Fibroblast of villous mesenchyme (primary cell): ENCODE measurements at places on chromosomes 3 and 15.

DNA sequence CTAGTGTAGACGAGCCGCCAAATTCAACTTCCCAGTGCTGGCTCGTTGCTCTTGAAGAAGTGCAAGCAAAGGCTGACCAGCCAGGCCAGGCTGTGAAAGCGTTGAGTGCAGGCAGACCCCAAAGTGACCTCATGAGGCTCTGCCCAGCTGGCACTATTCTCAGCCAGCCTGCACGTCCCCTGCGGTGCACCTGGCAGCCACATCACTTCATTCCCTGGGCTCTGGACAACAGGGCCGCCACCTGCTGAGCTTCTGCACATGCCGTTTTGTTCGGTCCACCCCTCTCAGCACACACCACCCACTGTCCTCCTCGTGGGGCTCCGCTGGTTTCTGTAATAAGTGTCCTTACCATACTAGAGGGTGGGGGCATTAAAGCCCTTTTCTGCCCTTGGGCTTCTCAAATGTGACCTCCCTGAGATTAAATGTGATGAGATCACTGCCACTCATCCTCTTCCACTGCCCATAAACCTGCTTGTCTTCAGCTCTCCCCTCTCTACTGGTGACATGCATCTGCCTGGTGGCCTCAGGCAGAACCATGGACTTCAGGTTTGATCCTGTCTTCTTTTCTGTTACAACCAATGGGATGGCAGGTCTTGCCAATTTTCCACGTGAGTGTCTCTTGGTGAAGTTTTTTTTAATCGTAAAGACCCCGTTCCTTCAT is 6.1 kb downstream of the RASGRF1 start:
- DNase-seq = no peak

DNA sequence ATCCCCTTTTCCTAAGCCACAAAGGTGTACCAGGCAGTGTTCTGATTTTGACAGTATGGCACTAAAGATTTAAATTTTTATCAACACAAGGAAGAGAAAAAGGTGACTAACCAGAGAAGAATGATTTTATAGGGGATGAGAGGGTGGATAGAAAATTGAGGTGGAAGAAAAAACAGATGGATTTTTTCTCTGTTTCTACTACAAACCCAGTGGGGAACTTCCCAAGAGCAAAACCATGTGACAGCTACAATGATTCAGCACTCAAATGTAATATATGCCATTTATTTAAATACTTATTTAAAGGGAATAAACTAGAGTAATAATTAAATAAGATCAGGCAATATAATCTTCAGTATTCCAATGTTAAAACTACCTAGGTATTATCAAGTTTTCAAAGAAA is 11.1 kb downstream of the DCUN1D1 start:
- peak; percentile 56 for DNase-seq

DNA sequence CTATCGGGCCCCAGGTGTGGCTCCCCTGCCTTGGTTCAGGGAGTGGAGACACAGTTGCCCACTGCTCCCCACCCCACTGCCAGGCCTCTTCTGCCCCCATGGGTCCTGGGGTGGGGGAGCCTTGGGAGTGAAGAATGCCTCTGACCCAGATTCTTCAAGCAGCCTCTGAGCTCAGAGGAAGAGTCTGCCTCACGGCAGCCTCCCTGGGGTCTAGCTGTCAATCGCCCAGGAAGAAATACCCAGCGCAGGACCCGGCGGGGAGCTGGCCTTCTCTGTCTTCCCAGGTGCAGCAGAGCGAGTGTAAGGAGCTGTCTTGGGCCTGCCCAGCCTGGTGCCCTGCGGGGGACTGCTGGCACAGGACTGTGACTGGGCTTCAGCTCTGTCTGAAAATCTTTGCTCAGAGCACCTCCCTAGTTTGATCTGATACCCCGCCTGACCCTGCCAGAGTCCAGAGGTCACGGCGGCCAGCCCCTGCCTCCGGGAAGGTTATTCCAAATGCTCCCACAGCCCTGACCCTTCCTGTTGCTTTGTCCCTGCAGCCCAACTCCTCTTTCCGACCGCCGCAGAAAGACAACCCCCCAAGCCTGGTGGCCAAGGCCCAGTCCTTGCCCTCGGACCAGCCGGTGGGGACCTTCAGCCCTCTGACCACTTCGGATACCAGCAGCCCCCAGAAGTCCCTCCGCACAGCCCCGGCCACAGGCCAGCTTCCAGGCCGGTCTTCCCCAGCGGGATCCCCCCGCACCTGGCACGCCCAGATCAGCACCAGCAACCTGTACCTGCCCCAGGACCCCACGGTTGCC is 11.0 kb downstream of the ANKRD63 start:
- no peak for DNase-seq

DNA sequence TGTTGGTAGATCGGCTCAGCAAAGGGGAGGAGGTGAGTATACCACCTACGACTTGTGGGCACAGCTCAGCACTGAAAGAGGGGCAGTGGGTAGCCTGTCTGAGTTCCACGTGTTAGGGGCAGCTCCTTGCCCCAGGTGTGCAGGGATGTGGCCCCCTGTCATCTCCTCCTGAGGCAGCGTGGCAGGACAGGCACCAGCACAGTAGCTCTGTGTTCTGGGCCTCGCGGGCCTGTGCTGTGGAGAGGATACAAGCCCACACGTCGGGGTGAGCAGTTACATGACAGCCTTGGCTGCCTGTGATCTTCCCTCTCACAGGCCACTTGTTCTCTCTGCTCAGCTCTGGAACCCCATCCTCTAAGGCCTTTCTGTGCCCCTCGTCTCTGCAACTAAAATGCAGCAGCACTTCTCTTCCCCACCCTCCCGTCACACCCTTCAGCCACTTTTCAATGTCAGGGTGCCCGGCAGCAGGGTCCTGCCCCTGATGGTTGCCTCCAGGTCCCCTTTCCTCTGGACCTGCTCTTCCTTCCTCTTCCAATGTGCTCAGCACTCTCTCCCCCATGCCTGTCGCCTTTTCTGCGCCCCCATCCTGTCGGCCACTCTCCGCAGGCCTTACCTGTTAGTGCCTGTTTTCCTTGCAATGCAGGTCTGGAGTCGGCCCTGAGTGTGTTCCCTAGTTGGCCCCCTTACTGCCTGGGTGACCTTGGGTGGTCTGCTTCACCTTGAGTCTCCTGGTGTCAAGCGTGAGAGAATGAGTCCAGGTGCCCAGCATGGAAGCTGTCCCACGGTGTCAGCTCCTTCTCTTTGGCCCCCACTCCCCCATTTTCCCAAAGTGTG is 18.2 kb upstream of the CPNE9 start:
- no peak for DNase-seq

DNA sequence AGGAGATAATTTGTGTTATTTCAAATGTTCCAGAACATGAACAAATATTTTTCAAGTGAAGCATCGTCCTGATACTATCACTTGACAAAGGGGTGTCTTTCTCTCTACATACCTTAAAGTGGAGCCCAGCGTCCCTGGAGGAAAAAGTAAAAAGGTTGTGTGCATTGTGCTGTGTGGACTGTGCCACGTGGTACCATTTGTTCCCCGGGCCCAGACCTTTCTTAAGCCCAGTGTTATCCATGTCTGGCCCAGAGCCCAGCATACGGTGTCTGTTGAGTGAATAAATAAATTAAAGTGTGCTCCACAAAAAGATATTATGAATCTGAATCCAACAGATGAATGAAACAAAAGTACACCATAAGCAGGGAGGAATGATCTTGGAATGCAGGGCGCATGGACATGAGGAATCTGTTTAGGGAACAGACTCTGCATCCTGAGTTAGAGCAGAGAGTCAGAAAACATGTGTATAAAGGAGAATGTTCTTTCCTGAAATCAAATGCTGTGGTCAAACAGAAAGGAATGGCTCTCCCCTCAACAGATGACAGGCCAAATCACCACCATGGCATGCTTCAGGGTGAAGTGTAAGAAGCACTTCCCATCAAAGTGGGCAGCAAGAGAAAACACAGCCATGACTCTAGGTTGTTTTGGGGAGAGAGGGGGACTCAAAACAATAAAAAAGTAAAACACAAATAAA is 8.1 kb upstream of the PRSS50 start:
- no peak for DNase-seq

DNA sequence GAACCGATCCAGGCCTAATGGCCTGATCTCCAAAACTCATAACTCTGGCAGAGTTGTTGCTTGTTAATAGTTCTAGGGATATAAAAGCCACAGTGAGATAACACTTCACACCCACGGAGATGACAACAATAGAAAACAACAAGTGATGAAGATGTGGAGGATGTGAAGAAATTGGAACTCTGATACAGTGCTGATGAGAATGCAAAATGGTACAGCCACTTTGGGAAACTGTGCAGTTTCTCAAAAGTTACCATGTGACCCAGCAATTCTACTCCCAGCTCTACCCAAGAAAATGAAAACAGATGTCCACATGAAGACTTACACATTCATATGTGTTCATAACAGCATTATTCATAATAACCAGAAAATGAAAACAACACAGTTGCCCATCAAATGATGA is 3.8 kb downstream of the CMTM7 start:
- no peak for DNase-seq

- no peak for DNase-seq
Measured at GRCh38 chr3:78338405-78338804, 1298.5 kb downstream of the ROBO2 start.

- DNase-seq = no peak
Measured at GRCh38 chr3:182364723-182365650, 428.3 kb upstream of the ATP11B start.

- DNase-seq = no peak
Measured at GRCh38 chr15:73678498-73678897, 5.7 kb upstream of the CD276 start.

DNA sequence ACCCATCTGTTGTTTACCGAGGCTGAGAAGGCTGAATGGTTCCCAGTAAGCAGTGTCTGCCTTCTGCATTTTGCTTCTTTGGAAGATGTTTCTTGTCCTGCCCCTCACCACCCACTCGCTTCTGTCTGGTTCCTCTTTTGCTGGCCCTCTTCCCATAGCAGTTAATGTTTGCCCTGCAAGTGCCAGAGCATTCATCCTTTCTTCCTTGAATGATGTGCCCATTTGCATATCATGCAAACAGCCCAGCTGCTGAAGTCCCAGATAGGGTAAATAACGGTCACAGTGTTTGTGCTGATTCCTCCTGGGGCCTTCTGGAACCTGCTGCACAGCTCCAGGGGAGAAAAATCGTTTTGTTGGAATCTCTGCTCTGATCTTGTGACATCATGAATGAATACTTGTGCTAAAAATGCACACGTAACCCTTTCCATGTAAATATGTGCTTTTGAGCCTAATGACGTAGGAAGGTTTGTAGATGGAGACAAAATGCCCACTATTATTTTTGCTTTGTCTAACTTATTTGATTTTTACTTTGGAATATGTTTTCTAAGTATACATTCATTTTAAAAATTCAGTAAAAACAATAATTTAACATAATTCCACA is 381.0 kb downstream of the SOX2 start:
- no peak for DNase-seq

- DNase-seq = no peak
Measured at GRCh38 chr3:28978092-28978491, 302.8 kb upstream of the RBMS3 start.

DNA sequence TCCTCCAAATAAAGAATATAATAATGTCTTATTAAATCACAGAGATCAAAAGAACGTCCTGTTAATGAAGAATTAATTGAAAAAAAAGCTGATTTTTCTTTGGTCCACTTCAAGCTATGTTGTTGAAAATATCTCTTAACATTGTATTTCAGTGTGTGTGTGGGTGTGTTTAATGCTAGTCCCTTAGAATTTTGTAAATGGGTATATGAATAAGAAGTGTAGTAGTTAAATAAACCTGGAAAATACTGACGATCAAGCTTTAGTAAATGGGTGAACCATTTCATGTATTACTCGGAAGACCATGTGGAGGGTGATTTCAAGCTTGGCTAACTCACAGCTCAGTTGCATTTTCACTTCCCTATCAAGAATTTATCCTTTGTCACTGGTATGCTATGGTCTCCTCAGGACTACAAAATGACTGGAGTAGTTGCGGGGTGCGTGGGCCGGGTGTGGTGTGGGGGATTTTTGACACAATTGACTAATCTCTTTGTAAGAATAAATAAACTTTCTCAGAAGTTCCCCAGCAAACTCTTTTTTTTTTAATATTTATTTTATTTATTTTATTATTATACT is 586.4 kb downstream of the GRM7 start:
- no peak for DNase-seq

- DNase-seq = no peak
Measured at GRCh38 chr3:140758791-140759444, 81.1 kb downstream of the TRIM42 start.

GRCh38 chr3:115287198-115287597 is 140.1 kb upstream of the ZBTB20 start:
- no peak for DNase-seq

- DNase-seq = peak; percentile 58
Measured at GRCh38 chr3:153927107-153927506, 194.1 kb upstream of the ARHGEF26 start.

GRCh38 chr3:64150623-64151207 is 74.6 kb downstream of the PRICKLE2 start:
- DNase-seq = peak; percentile 99

GRCh38 chr3:169112153-169112892 is 551.2 kb downstream of the MECOM start:
- peak; percentile 35 for DNase-seq

- DNase-seq = no peak
Measured at GRCh38 chr3:12409684-12410596, 74.3 kb upstream of the TSEN2 start.

GRCh38 chr15:100628746-100629145 is 26.4 kb downstream of the ASB7 start:
- DNase-seq = peak; percentile 71

- DNase-seq = peak; percentile 62
Measured at GRCh38 chr15:63833021-63833696, 589 bp downstream of the HERC1 start.

- no peak for DNase-seq
Measured at GRCh38 chr3:175493301-175493700, 634.2 kb downstream of the NAALADL2 start.

- no peak for DNase-seq
Measured at GRCh38 chr3:37227870-37228549, 53.6 kb upstream of the LRRFIP2 start.

- no peak for DNase-seq
Measured at GRCh38 chr3:179769411-179770247, 116.8 kb downstream of the USP13 start.

- no peak for DNase-seq
Measured at GRCh38 chr3:106030627-106030963, 161.8 kb upstream of the CBLB start.

DNA sequence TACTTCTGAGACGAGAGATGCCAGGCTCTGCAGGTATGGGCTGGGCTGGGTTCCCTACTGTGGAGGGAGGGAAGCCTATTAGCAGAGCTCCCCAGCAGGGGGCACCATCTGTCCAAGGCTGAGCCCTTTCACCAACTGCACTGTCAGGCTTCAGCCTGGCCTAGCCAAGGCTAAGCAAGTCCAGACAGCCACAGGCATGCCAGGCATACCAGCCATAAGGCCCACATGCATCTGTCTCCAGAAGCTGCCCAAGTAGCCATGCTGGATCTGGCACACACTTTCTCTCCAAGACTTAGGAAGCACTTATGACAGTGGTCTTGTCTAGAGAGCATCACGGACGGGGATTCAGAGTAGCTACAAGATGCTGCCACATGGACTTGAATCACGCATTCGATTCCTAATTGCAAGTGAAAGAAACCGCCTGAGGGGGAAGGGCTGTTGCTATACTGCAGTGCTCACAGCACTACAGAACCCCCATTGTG is 28.3 kb downstream of the RUVBL1 start:
- peak; percentile 86 for DNase-seq
